ENCODE measurements at places on chromosomes 2 and 18.

DNA sequence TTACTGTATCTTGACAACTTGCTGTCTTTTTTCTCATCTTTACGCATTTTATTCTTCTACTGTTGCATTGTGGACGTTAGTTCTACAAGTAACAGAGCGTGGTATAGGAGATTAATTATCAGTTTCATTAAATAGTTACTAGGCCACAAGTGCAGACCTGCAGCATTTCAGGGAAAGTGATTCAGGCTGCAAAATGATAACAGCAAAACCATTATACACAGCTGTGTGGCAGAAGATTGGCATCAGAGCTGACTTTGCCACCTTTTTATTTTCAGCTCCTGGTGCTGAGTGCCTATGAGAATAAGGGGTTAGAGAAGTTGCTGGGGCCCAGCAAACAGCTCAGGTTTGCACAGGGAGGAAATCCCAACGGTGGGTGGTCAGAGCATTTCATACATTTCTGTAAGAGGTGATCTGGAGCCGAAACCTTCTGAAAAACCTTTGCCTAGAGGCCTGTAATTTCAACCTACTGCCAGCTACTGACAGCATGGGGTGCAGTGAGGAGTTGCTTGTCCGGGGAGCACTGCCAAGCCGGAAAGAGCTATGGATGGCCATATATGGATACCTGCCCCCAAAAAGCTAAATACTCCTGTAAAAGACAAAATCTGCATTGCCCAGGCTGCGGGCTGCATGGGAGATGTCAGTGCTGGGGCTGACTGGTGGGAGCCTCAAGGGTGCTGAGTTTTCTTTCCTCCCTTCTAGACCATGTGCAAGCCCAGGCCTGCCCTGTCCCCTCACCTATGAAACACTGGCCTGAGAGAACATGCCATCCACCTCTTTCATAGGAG lies 2.7 kb upstream of the CCBE1 start:
- DNase-seq = no peak

DNA sequence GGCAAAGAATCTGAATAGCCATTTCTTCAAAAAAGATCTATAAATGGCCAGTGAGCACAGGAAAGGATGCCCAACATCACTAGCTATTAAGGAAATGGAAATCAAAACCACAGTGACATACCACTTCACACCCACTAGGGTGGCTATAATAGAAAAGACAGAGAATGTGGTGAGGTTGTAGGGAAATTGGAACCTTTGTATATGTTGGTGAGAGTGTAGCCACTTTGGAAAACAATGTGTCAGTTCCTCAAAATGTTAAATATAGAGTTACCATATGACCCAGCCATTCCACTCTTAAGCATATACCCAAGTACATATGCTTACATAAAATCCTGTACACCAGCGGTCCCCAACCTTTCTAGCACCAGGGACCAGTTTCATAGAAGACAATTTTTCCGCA lies 152.8 kb downstream of the SMAD2 start:
- no peak for DNase-seq

DNA sequence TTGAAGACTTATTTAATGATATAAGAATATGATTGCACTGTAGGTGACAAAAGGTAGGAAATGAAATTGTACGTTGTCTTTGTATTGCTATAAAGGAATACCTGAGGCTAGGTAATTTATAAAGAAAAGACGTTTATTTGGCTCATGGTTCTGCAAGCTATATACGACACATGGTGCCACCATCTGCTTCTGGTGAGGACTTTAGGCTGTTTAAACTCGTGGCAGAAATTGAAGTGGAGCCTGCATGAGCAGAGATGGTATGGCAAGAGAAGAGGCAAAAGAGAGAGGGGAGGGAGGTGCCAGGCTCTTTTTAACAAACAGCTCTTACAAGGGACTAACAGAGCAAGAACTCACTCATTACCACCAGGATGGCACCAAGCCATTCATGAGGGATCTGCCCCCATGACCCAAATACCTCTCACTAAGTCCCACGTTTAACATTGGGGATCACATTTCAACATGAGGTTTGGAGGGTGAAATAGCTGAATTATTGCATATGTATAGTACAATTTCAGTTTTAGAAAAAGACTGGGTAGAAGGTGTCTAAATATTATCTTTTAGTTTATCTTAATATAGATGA lies 86.8 kb downstream of the GULP1 start:
- DNase-seq = no peak

GRCh38 chr18:60062396-60062795 lies 162.6 kb downstream of the PMAIP1 start:
- DNase-seq = no peak

- no peak for DNase-seq
These were observed 33.0 kb downstream of the UPP2 start for GRCh38 chr2:158134655-158135054.

- DNase-seq = no peak
These were observed 11.8 kb downstream of the DAPL1 start for GRCh38 chr2:158806941-158807340.

- DNase-seq = no peak
These were observed 190.3 kb upstream of the SLC8A1 start for GRCh38 chr2:40642237-40642636.

DNA sequence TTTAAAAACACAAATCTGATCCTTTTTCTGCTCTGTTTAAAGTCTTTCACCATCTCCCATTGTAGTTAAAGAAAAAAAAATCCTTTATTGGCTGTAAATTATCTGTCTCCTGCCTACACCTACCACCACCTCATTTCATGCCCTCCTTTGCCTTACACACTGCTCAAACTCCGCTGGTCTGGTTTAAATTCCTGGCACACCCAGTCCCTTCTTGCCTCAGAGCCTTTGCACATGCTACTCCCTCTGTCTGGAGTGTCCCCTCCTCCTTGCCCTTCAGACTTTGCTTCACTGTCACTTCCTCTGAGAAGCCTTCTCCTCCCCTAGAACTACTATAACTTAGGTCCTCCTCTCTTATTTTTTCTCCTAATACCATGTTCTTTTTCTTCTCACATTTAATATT lies 49.6 kb downstream of the OSBPL6 start:
- DNase-seq = no peak

GRCh38 chr2:170817093-170818035 lies 677 bp downstream of the GAD1 start:
- DNase-seq = peak; percentile 72

DNA sequence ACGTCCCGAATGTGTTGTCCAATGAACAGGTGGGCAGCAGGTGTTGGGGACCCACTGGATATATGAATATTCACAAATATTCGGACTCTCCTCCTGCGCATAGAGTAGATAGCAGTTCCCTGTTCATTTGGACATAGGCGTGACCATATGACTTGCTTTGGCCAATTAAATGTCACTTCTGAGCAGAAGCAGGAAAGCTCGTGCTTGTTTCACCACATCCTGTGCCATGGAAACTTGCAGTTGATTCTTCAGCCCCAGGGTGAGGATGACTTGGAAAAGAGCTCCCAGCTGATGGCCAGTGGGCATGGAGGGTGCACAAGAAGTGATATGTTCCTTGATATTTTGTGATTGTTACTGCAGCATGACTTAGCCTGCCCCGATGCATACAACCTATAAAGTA lies 52.6 kb downstream of the PTPRM start:
- no peak for DNase-seq

GRCh38 chr2:68134554-68134953 lies 23.1 kb upstream of the PNO1 start:
- no peak for DNase-seq

GRCh38 chr2:237383991-237384671 lies 29.8 kb downstream of the COL6A3 start:
- DNase-seq = no peak

GRCh38 chr18:75157851-75158250 lies 51.1 kb downstream of the PTGR3 start:
- DNase-seq = no peak

DNA sequence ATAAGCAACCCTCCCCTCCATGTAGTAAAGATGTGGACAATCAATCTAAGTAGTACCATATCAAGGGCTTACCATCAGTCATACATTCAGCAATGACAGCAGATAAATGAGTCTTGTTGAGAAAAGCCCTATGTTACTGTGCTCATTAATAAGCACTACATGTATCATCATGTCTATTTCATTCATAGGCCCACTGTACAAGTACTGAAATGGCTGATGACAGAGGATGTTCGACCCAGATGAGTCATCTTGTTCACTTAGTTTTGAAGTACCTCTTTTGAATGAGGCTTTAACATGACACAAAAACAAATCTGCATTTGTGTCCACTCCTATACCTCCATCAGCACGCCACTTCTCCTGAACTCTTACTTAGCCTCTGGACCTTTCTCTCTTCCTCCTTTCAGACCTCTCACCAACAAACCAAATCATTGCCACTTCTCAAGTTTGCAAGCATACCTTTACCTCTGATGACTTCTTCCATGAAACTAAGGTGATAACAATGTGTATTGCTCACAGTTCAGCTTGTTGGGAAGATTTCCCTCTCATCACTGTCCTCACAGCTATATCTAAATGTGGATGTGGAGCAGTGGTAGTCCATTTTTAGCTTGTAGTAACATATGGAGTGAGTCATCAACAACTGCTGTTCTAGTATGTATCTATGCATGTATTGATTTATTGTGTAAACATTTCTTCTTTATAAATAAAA lies 921.0 kb upstream of the SLC39A10 start:
- DNase-seq = no peak

DNA sequence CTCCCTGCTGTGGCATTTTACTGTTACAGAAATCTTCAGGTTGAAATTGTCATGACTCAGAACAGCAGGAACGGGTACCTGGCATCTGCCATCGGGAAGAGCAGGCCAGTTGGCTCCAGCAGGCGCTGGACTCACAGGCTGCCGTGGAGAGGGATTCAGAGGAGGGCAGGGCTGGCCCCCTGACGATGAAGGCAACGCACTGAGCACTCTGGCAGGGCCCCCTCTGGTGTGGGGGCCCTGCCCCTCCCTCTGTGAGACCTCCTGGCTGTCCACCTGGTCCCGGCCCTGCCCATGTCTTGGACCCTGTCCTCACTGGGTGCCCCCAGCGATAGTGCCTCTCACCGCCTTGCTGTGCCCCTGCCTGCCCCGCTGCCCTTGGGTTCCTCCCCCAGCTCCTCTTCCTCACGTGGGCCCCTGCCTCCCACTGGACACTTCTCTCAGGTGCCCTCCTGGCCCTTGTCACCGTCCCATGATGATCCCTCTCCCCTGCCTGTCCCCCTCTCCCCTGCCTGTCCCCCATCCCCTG lies 23.3 kb upstream of the ALLC start:
- DNase-seq = peak; percentile 15

- no peak for DNase-seq
These were observed 786.2 kb downstream of the DCC start for GRCh38 chr18:53126210-53126609.

GRCh38 chr2:112794131-112794733 lies 9.9 kb upstream of the IL1A start:
- no peak for DNase-seq

- no peak for DNase-seq
These were observed 104.7 kb downstream of the ZFP36L2 start for GRCh38 chr2:43121580-43122314.
